T-helper 2 cell treated with Interferon-gamma antibody and Interleukin-4, amounts not matched to agents 5 μg/mL and 100 μg/mL, for 36 hours (primary cell): ENCODE measurements at places on chromosomes 6 and 20.
A peak's percentile ranks its signal among the peaks of the same experiment; 100 is the strongest.

- no peak within 1 kb of the TSS for H3K27ac ChIP-seq
- H3K36me3 ChIP-seq, result no peaks in the 10 kb centered on the region
- H3K4me3 ChIP-seq, result peak within 1 kb of the TSS; percentile 32
- peaks cover 58% of the 10 kb centered on the region for H3K27me3 ChIP-seq
- DNase-seq, result no peak
These were observed at the start of gene PROKR2 for GRCh38 chr20:5316188-5317158. Gene PROKR2, minus strand, starts transcription at chr20:5316954. Its CDS starts 2,585 bp downstream, at chr20:5314369.

- peaks cover 60% of the 10 kb centered on the region for H3K36me3 ChIP-seq
- peak overlapping the region; percentile 79 for H3K4me3 ChIP-seq
- peaks cover 47% of the 10 kb centered on the region for H3K4me1 ChIP-seq
- H3K27me3 ChIP-seq, result no peaks in the 10 kb centered on the region
- DNase-seq, result peak; percentile 78
These were observed 18.7 kb downstream of the UQCC2 start for GRCh38 chr6:33692760-33693158.

- H3K27ac ChIP-seq, result no peak overlapping the region
- H3K4me1 ChIP-seq, result peaks cover 4% of the 10 kb centered on the region
- DNase-seq, result no peak
- no peaks in the 10 kb centered on the region for H3K27me3 ChIP-seq
- no peaks in the 10 kb centered on the region for H3K36me3 ChIP-seq
- H3K4me3 ChIP-seq, result no peak overlapping the region
These were observed 35.3 kb downstream of the EFCAB8 start for GRCh38 chr20:32894026-32894483.

- H3K4me3 ChIP-seq, result peak overlapping the region; percentile 87
- peaks cover 6% of the 10 kb centered on the region for H3K4me1 ChIP-seq
- DNase-seq, result no peak
- H3K27ac ChIP-seq, result no peak overlapping the region
These were observed 241 bp upstream of the CFAP206 start for GRCh38 chr6:87407561-87407900.
